ENCODE measurements at places on chromosomes 13 and 19. TPM values are rescaled to one million over a fixed set of nuclear protein-coding genes. Genes with fewer than 3 reads are reported as not detected.

Gene CYSLTR2
- total RNA-seq, result 2.6 TPM

Gene KCTD4
- total RNA-seq, result not detected

Gene FSD1
- total RNA-seq, result 18.9 TPM

Gene IGFL4
- not detected for total RNA-seq

Gene CEACAM16
- total RNA-seq, result not detected

Gene CGB3
- total RNA-seq, result not detected

Gene PSG3
- not detected for total RNA-seq

Gene PSG4
- total RNA-seq, result not detected

Gene NBEA
- total RNA-seq, result 4.7 TPM

Gene SACS
- total RNA-seq, result 28.5 TPM
